CD4-positive, alpha-beta T cell treated with Interleukin-15 for 1 hour (primary cell): ENCODE measurements at places on chromosomes 1 and 21.

DNA sequence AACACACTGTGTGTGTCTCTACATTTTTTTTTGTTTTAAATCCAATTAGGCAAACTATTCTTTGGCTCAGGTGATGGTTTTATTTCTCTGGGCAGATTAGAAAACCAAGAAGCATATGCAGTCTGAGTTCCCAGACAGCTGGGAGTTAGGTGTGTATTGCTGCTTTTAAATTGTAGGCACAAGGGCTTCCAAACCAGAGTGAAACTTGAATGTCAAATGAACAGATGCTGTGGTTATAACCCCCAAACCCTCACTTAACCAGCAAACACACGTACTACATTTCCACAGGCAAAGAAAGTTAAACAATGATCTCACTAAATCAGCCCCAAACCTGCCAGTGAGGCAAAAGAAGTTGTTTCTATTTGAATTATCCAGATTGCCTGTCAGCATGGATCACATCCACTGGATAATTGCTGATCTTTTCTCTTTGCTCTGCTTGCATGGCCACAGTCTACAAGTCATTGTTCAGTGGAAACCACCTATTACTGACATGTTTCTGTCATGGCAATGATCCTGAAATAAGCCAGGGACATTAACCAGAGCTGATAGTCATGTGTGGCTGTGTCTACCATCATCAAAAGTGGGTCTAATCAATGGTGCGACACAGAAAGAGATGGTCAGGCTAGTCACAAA lies 576.5 kb upstream of the PLXNA2 start:
- no peak for DNase-seq

GRCh38 chr1:54567961-54568360 lies 19.9 kb downstream of the ACOT11 start:
- DNase-seq = no peak

GRCh38 chr21:45370575-45370974 lies 34.4 kb upstream of the COL18A1 start:
- DNase-seq = no peak

GRCh38 chr1:239467730-239468129 lies 81.4 kb downstream of the CHRM3 start:
- no peak for DNase-seq

GRCh38 chr1:2241820-2242219 lies 13.7 kb downstream of the SKI start:
- DNase-seq = no peak

DNA sequence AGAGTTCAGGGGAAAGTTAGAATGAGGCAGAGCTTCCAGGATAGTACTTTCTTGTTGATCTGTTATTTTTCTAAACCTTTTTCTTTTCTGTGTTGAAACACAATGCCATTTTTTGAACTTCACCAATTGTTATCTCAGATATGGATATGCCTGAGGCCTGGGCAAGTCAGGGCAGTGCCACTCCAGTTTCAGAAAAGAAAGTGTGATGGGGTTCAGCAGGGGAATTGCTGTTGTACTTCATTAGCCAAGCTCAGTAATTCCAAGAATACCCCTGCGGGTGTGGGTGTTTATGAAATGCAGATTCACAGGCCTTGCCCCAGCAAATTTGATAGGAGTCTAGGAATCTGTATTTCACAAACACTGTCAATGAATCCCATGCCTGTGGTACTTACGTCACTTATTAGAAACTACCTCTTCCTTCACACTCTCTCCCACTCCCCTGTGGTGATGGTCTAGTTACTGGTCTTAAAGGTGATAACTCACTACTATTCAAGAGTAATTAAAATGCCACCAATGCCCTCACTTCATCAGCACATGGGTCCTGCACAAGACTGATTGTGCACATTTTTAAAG lies 142.3 kb downstream of the PBX1 start:
- no peak for DNase-seq

DNA sequence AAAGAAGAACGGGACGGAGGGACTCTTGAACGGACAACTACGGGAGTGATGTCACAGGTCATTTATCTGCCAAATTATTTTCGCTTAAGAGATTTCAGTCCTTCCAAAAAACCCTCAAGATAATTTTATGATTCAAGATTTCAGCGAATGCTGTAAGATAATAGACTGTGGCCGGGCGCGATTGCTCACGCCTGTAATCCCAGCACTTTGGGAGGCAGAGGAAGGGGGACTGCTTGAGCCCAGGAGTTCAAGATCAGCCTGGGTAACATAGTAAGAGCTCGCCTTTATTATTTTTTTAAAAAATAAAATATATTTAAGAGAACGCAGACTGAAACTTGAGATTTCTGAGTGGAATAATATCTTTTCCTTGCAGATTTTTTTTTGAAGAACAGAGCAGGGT lies 609 bp downstream of the RWDD2B start:
- DNase-seq = no peak

DNA sequence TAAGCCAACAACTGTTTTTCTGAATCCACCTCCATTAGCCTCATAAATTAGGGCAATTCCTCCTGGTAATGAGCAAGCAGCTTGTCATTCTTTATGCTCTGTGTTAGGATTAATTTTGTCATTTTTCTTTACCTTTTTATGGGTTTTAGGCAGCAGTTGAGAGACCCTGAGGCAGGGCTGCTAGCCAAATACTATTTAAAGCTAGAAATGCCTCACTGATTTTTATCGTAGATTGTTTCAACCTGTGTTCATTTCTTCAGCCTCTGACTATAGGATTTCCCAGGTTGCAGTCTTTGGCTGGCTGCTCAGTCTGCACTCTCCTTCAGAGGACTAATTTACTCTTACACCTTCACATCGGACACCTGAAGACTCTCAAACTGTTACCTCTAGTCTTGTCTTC lies 61.9 kb upstream of the RABGAP1L start:
- no peak for DNase-seq

GRCh38 chr21:25214676-25215075 lies 392.6 kb downstream of the MRPL39 start:
- no peak for DNase-seq

DNA sequence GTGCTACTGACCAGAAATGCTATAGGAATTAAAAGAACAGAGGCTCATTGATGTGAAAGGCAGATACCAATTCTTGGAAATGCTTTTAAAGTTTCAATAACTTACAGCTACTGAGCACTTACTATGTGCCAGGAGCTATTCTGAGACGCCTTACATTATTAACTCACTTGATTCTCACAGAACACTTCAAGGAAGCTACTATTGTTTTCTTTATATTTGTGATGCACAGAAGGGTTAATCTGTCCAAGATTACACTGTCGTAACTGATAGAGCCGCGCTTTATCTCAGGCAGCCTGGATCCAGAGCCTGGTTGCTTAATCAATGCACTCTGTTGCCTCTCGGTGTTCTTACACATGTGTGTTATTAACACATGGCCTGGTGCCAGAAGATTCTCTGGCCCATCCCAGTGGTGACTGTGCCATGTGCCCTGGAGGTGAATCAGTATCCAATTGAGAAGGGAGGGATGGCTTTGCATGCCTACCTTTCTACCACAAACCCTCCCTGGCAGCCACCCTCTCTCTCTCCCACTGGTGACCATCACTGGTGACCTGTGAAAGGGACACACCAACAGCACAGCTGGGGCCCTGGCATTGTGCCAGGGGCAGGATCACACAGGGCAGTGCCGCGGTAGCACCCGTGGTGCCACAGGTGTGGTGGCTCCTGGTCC lies 8.8 kb downstream of the FMO1 start:
- DNase-seq = no peak

GRCh38 chr1:151841141-151841540 lies 1.5 kb upstream of the C2CD4D start:
- DNase-seq = no peak

- no peak for DNase-seq
These were observed 11.3 kb upstream of the MFSD2A start for GRCh38 chr1:39943471-39944290.

DNA sequence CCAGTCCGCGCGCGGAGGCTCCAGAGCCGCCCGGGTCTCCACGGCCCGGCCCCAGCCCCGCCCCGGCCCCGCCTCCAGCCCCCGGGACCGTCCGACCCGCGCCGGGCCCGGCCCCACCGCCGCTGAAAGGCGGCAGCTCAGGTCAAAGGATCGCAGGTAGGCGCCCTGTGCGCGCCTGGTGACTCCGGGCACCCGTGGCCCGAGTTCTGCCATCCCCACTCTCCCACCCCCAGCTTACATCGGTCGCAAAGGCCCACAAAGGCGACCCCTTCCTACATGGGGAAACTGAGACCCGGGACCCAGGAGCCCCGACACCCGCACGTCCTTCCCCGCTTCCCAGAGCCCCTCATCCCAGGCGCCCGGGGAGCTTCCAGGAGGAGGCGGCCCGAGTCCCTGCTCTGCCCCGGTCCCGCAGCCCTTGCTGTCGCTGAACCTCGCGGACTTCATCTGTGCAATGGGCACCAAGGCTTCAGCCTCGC lies at the start of gene TMEM200B:
TSS of gene TMEM200B (minus strand) at position 17 of the 479 bp plus-strand sequence. CDS start 2,075 bp downstream, outside the sequence.
- no peak for DNase-seq

DNA sequence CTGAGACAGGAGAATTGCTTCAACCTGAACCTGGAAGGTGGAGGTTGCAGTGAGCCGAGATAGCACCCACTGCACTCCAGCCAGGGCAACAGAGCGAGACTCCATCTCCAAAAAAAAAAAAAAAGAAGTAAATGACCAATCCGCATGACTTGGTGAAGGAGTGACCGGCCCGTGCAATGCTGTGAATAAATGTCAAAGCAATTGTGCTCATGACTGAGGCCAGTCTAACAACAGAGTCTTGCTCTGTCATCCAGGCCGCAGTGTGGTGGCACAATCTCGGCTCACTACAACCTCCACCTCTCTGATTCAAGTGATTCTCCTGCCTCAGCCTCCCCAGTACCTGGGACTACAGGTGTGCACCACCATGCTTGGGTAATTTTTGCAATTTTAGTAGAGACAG lies 27.8 kb upstream of the SLC19A1 start:
- DNase-seq = no peak

DNA sequence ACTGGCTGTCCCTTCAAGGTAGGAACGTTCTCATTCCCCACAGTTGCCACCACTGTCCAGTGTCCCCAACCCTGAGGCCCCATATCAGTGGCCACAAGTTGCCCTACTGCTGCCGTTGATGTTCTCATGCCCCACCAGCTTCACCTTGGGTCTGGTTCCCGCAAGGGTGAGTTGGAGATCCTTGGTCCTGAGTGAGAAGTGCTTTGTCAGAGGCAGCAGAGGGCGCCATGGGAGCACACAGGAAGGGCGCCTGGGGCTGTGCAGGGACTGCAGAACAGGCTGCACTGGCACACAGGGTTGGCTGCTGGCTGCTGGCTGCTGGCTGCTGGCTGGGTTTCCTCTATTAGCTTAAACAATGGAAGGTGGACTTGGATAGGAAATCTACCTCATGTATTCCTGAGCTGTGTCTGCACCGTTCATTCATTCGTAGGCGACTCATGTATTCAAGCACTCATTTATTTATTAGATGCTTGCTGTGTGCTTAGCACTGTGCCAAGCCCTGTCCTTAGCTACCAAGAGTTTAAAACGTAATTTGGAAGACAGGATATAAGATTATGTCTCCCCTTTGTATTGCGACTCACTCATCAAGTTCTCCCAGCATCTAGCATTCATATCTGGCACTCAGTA lies 2.1 kb upstream of the S100A9 start:
- DNase-seq = peak; percentile 67

DNA sequence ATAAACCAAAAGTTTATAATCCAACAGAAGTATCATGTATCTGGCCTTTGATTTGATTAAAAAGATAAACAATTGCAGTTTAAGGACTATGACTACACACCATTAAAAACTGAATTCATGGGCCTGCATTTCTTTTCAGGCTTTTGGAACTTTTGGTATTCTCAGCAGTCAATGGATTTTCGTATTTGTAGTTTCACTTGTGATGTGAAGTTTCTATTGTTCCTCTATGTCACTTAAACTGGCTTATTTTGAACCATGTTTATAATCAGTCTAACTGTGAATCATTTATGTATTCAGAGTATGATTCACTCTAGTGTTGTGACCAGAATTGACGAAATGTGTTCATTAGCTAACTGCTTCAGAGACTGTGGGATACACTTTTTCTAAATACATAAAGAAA lies 132.9 kb downstream of the COQ8A start:
- no peak for DNase-seq

DNA sequence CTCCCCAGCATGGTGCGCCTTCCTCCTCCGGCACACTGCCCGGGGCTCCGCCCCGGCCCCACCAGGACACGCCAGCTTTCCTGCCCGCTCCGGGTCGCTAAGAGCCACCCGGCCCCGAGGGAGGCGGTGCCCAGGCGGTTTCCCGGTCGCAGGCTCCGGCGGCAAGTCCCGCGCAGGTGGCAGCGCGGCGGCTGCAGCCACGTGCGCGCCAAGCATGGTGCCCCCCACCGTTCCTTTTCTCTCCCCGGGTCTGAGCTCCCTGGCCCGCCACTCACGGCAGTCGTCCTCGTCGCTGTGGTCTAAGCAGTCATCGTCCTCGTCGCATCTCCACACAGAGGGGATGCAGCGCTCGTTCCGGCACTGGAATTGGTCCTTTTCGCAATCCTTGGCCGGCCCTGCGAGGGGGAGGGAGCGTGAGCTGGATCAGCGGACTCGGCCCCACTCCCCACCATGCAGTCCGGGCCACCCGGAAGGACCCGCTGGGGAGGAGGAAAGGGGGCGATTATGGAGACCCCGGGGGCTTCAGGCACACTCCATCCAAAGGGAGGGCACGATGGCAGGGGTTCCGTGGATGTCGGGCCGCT lies 1.2 kb downstream of the LRP8 start:
- no peak for DNase-seq

- DNase-seq = no peak
These were observed 240.3 kb downstream of the RYR2 start for GRCh38 chr1:237282208-237282783.

GRCh38 chr1:33908324-33908956 lies 44.6 kb downstream of the HMGB4 start:
- DNase-seq = no peak

- DNase-seq = peak; percentile 35
These were observed 490 bp downstream of the SERINC2 start for GRCh38 chr1:31413405-31414001.

- no peak for DNase-seq
These were observed 17.4 kb upstream of the CPLANE2 start for GRCh38 chr1:16254263-16254928.

GRCh38 chr1:79090985-79091384 lies 84.5 kb upstream of the ADGRL4 start:
- DNase-seq = no peak
